Inflammatory macrophage treated with lipopolysaccharide for 4 hours (primary cell): ENCODE measurements at places on chromosomes 2 and 18.

DNA sequence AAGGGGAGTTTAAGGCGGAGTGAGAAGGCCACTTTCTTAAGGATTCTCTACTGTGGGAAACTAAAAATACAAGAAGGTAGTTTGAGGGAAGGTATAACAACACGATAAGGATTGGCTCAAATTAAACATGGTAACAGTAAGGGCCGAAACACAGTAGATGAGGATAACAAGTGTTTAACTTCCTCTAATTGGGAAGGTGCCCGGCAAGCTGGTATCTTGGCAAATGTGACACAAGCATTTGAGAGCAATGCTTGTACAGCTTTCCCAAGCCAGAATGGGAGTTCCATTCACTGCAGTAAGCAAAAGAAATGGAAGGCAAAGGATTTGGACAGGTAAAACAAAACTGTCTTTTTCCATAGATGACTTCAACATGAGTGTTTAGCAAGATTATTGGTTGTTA lies 19.8 kb downstream of the USP40 start:
- DNase-seq = no peak

DNA sequence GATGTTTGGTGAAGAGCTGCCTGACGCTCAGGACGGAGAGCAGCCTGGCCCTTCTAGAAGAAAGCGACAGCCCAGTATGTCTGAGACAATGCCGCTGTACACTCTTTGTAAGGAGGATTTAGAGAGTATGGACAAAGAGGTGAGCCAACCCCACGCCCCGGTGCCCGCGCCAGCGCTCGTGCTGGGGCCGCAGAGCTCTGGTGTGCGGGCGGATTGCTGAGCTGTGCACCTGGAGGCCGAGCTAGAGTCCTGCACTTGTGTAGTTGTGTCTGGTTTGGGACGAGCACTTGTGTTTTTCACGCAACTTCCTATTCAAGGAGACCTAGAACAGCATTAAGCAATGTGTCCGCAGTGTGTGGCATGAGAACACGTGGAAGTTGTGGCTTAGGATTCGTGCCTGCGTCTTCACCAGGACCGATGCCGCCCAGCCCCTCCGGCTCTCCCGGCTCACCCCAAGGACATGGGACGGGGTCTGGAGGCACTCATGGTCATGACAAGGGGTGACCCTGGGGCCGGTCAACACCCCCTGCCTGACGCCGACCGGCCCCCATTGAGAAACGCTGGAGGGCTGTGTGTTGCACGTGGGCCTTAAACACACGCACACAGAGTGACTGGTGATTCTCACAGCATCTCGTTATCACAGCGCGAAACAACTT lies 49.5 kb downstream of the CTDP1 start:
- no peak for DNase-seq

DNA sequence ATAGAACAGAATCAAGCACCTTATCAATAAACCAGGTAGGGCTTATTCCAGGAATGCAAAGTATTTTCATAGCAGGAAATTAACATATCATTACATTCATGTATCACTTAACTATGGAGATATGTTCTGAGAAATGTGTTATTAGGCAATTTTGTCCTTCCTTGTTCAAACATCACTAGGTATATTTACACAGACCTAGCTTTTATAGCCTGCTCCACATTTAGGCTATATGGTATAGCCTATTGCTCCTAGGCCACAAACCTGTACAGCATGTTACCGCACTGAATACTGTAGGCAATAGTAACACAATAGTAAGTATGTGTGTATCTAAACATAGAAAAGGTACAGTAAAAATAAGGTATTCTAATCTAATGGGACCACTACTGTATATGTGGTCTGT lies 82.8 kb upstream of the KCTD1 start:
- no peak for DNase-seq

GRCh38 chr2:26883956-26884355 lies 36.0 kb downstream of the DPYSL5 start:
- no peak for DNase-seq

DNA sequence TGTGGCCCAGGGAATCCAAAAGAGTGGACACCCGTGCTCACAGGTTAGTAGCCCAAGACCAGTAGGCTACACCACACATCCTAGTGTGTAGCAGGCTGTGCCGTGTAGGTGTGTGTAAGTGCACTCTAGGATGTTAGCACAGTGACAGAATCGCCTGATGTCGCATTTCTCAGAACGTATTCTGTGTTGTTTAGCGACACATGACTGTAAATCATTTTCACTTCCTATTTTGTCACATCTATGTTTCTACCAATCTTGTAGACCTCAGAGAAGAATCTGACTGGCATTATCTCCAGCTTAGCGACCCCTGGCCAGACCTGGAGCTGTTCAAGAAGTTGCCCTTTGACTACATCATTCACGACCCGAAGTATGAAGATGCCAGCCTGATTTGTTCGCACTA lies 45.1 kb downstream of the NTSR2 start:
- DNase-seq = peak; percentile 6

DNA sequence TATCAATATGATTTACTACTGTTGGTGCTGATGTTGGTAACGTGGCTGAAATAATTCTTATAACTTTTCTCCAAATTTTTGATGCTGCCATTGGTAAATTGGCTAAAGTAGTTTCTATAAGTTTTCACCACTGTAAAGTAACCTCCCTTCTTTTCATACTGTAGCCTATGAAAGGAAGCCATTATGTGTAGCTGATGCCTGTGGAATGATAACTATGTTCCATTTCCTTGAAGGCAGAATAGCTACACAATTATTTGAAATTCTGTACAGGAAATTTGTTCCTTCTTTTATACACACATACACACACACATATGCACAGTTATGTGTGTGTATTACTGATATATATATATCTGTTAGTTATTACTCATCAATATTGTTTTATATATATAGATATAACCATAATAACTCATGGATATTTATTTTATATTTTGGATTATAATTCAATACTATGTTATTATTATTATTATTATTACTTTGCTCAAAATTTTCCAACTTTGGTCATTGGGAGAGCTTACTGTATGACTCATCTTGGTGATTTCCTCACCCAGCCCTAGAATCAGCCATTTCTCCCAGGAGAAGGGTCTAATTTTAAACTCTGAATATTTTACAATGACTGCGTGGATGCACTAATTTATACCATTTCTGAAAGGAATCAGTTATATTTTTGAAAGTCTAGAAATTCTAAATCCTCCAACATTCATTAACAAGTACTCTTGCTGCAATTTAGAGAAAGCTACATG lies 1677.7 kb downstream of the SUCLG1 start:
- DNase-seq = no peak

DNA sequence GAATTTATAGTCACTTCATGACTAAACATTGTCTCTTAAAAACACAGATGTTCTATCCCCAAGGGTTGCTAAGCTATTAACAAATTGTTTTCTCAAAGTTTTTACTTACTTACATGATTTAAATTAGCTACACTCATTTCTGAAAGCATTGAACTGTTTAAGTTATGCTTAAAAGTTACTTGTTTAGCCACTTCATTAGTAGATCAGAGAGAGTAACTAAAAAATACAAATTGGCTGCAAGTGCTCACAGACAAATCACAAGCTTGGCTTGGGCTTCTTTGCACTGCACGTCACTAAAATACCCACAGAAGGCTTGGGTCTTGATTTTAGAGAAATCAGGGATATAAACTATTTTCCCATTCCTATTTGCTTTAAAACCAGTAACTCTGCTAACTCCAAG lies 114.1 kb upstream of the SMAD7 start:
- no peak for DNase-seq

DNA sequence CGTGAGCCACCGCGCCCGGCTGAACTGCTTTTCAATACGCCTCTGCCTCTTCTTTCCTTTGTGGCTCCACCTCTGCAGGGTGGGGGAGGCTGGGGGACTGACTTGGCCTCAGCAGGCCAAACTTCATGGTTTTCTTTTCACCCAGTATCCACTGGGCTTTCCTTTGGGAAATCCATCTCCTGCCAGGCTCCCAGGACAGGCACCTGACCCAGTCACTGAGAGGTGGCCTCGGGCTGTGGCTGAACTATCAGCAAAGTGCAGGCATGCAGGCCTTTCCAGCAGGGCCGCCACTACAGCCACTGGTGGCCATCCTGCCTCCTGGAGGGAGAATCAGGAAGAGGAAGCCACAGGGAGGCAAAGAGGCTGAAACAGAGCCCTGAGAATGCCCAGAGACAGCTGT lies 33.4 kb upstream of the SEMA4C start:
- DNase-seq = no peak

DNA sequence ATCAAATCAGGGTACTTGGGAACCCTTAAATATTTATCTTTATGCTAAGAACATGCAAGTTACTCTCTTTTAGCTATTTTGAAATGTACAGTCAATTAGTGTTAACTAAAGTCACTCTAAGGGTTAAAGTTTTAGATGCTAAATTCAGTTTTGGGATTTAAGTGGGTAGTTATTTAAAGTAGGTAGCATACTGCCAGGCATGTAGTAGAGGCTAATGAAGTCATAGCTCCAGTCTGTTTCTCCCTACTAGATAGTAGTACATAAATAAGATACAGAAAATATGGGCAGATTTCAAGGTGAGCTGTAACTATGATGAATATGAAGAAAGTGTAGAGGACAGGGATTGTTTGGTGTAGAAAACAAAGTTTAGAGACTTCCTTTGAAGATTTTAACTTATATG lies 7.5 kb downstream of the RAB3GAP1 start:
- DNase-seq = no peak

DNA sequence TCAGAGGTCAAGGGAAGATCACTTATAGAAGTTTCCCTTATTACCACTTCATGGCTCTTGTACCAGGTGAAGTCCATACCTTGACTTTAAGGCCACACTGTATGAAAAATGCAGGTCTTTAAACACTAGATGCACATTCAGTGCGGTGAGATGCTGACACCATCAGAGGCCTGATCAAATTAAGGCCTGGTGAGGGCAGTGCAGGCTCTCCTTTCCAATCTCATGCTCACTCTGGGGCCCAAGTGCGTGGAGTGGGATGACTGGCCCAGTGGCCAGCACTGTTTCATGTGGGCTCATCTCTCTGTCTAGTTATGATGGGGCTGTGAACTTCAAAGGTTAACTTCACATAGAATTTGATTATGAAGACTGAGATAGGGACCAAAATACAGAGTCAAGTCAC lies 281.1 kb downstream of the SLC4A3 start:
- no peak for DNase-seq

- DNase-seq = no peak
Measured at GRCh38 chr2:217645896-217646295, 356.9 kb downstream of the TNS1 start.

GRCh38 chr18:74512321-74513053 lies 16.3 kb downstream of the CNDP2 start:
- no peak for DNase-seq

GRCh38 chr2:121051311-121051710 lies 233.7 kb downstream of the TFCP2L1 start:
- no peak for DNase-seq

DNA sequence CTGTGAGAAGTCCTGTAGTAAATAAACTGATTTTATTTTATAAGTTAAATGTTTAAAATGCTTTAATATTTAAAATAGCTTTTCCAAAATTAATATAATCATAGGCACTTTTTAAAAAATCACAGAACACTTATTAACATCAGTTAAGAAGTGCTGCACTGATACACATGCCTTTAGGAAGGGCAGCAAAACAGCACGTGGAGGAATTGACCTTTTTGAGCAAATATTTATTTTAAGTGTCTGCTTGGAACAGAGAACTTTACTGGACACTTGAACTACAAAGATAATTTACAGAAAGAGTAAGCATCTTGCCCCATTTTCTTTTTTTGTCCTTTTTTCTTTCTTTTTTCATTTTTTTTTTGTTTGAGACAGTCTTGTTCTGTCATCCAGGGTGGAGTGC lies 87.7 kb upstream of the NARS1 start:
- no peak for DNase-seq

- no peak for DNase-seq
Measured at GRCh38 chr2:191636235-191636543, 41.7 kb upstream of the NABP1 start.

DNA sequence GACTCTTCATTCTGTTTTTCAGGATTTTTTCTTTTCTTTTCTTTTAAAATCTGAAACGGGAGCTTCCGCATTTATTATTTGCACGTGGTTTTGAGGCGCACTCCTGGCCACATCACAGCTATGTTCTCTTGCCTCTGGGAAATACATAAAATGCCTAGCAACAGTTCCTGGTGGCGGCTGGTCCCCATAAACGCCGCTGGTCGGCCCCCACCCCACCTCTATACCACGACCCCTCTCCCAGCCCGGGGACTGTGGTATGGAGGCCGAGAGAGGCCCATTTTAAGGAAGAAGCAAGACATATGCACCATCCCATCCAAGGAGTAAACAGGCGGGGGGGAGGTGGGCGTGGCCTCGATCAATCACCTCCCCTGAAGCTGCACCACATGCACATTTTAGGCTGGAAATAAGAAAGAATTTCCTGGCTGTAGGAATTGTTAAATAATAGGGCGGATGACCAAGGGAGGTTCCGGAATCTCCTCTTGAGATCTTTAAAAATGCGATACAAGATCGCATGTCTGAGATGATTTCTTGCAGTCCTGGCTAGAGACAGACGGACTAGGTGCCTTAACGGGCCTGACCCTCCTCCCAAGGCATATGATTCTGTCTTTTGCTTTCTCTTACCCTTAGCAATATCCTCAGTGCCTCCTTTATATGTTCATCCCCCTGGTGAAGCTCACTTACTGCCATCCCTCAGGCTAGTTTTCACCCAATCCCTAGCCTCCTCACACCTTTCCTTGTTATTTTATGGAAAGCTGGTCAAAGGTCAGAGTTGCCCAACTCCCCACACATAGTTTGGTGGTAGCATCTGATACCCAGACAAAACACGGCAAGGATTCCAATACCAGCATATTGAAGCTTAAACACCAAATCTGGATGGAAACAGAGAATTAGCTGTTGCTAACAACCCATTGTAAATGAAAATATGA lies 82.4 kb downstream of the BCL2 start:
- DNase-seq = peak; percentile 65

DNA sequence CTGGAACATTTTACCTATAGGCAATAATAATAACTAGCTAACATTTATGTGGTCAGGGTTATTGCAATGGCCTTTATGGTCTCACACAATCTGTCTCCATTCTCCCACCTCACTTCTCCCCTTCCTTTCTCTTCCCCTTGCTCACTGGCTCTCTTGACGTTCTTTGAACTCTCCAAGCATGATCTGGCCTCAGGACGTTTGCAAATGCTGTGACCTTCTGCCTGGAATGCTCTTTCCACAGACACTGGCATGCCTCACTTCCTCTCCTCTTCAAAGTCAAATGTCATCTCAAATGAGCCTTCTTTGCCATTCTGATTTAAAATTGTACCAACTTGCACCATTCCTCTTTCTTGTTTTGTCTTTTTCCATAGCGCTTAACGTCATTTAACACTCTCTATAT lies 25.3 kb upstream of the GCG start:
- peak; percentile 8 for DNase-seq

GRCh38 chr2:69046221-69046662 lies 33.3 kb downstream of the ANTXR1 start:
- DNase-seq = no peak
